ENCODE measurements at places on chromosomes 3 and 15.
A peak's percentile ranks its signal among the peaks of the same experiment; 100 is the strongest.

DNA sequence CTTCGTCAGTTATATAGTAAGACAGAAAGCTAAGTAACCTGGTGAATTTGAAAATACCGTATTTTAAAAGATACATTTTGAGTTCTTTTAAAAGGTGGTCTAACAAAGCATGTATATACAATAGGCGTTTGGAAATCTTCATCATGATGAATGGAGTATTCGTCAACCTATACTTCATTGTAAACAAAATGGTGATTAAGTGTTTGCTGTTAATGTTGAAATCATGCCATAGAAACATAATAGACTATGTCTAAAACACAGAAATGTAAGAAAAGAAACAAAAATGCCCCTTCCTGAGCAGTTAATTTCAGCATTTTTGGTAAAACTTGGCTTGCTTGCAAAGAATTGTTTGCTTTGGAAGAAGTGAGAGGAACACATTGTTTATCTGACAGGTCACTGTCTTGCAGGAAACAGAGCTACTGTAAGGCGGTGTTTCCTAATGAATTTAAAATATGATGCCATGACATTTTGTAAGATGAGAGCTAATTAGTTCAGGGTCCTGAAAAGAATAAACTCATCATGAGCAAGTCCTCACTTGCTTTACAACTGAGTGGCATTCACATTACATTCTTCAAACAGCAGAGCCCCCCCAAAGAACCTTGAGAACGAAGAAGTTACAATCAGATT lies 126.7 kb downstream of the SERPINI1 start:
- DNase-seq: no peak

DNA sequence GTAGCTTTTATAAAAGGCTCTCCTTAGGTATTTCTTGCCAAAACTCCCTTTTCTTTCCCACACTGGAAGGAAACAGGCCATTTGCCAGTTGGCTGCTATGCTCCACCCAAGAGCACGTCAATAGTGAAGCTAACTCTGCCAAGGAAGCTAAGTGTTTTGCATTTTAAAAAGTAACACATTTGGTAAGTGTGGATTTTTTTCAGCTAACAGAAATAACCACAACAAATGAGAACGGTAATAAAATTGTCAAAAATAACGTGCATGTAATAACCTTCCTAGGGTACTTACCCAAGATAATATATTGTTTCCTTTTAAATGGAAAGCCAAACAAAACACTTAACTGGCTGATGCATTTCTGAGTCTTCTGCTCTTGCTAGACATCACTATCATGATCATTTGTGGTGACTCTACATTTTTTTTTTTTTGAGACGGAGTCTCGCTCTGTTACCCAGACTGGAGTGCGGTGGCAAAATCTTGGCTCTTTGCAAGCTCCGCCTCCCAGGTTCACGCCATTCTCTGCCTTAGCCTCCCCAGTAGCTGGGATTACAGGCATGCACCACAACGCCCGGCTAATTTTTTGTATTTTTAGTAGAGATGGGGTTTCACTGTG lies 4.6 kb downstream of the DPP8 start:
- no peak for DNase-seq

DNA sequence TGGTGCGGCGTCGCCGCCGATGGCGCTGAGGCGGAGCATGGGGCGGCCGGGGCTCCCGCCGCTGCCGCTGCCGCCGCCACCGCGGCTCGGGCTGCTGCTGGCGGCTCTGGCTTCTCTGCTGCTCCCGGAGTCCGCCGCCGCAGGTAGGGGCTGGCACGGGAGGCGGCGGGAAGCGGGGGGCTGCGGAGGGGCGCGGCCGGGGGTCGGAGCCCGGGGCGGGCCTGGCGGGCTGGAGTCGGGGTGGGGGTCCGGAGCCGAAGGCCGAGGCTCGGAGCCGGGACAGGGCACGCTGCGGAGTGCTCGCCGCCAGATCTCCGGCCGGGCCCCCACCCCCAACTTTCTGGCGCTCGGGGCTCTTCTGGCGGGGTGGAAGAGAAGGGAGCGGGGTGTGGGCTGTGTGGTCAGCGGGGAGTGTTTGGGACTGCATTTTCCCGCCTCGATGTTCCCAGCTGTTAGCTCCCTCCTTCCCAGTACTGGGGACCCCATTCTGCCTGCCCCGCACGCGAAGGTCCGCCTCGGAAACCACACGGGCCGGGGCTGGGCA lies 299 bp downstream of the TYRO3 start:
- DNase-seq: no peak

DNA sequence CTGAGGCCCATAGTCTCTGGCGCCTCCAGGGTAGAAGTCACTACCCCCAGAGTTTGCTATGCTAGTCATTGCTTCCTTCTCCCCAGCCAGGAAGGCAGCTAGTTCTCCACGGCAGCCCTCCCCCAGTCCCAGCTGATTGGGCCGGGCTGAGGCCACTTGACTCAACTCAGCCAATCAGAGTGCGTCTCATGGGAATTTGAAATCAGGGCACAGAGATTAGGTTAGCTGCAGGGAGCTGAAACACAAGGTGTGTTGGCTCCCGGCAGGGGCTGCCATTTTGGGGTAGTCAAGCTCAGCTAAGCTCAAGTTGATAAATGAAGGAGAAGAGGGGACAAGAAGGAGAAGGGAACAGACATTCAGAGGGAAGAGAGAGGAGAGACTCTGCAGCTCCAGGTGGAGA lies 32.8 kb downstream of the LINGO1 start:
- peak; percentile 35 for DNase-seq

DNA sequence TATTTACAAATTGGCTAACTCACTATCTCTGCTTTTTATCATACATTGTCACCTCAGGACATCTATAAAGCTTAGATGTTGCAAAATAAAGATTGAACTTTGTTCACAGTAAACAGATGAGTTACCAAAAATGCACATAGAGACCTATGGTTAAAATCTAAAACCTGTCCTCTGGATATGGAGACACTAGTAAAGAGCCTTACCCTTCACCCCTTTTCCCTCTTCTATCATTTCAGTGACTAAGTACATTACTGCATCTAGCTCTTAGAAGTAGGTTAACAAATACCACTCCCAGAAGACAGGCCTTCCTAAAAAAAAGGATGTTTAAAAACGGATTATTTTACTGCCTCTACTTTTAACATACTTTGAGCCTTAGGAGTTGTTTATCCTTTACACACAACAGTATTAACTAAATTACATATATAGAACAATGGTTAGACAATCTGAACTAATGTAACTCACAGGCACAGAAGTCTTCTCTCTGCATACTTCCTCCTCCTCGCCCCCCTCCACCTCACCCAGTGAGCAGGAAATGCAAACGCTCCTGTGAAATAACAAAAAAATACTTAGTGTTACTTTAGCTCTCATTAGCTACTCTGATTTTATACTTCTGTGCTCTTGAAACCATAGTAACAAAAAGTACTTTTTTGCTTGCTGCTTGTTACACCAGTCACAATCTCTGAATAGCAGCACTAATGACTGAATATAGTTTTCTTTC lies 23.3 kb downstream of the IREB2 start:
- DNase-seq: no peak

DNA sequence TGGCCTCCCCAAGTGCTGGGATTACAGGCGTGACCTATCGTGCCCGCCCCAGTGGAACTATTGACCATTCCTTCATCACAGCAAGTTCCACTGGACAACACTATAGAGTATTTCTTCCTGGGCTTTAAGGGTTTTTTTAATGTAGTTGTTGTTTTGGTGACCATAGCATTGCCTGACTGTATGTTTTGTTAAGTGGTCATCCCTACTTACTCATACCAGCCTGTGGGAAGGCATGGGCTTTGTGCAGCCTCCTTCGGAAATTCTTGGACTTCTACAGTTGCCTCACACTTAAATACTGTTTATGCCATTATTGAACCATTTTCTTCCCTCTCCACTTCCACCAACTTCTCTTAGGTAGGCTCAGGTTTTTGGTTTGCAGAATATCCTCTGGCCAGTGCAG lies 19.9 kb upstream of the ALPK3 start:
- DNase-seq: peak; percentile 22

- no peak for DNase-seq
Measured at GRCh38 chr15:27681038-27681437, 418.1 kb downstream of the OCA2 start.

DNA sequence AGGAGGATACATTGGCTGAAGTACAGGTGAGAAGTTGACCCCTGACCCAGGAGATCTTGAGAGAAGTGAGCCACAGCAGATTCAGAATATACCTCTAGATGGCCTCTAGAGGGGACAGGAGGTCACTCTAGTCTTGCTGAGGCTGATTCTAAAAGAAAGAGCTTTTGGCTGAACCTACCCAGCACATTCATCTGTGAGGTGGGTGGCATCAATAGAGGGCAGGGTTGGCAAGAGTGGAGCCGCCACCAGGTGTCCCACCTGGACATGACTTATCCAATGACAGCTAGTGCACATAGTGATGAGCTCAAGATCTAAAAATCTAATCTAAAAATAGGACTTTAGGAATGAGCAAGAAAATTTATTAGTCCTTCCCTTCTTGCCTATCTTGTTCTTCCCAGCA lies 51.6 kb downstream of the CYP19A1 start:
- no peak for DNase-seq

- no peak for DNase-seq
Measured at GRCh38 chr3:174749143-174749542, 110.0 kb upstream of the NAALADL2 start.

DNA sequence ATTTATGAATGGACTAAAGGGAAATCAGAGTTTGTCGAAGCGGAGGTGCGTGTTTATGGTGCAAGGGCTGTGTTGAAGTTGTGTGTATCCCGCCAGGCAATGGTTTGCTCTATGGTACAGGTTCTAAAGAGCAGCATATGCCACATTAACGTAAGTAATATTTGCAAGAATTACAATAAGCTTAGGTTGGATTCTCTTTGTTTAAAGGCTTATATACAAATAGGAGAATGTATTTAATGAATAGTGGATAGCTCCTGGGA lies 800 bp downstream of the EPHA3 start:
- DNase-seq: no peak
